ENCODE measurements at places on chromosomes 3 and 15. TPM values are rescaled to one million over a fixed set of nuclear protein-coding genes. Genes with fewer than 3 reads are reported as not detected.

The TIGIT gene
- 2.7 TPM for total RNA-seq

The ITGA11 gene
- 11.1 TPM for total RNA-seq

The KLHL40 gene
- not detected for total RNA-seq

The DNAH1 gene
- total RNA-seq, result 12.1 TPM

The EFCAB12 gene
- 3.5 TPM for total RNA-seq

The SPESP1 gene
- total RNA-seq, result 4.1 TPM

The LSAMP gene
- 3.5 TPM for total RNA-seq

The TTC21A gene
- total RNA-seq, result 14.1 TPM

DNA sequence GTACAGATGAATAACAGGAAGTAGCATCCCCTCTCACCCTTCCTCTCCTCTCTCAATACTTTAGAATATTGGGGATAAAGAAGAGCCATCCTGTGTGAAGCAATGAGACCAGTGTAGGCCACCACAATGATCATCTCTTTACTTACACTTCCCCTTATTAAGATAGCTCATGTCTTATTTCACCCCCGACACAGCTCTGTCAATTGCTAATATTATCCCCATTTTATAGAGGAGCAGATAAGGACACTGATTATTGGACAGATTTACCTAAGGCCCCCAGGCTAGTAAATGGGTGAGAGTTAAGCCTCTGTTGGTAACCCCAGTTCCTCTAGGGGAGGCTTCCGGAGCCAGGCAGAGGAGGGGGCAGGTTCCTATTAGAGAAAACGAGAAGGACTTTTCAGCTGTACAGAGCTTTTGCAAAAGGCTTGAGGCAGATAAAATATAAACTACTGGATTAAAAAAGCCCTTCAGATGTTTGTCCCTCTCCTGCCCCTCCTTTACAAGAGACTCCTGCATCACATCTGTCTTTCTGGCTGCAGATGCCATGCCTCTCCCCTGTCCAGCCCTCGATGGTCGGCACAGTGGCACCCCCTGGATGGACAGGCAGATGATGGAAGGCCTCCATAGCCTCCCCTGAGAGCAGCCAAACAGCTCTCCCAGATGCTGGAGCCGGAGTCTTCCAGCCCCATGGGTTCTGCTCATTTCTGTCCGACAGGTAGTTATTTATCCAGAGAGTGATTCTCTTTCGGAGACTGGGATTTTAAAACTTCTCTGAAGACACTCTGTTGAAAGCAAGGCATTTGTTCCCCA, 49.4 kb upstream of the LCTL start:
- H3K27ac ChIP-seq, result no peak overlapping the region
- no peak overlapping the region for H3K4me3 ChIP-seq
- H3K27me3 ChIP-seq, result no peaks in the 10 kb centered on the region
- no peaks in the 10 kb centered on the region for H3K36me3 ChIP-seq
- no peak for DNase-seq

GRCh38 chr15:70242951-70243685, 145.4 kb upstream of the TLE3 start:
- peak; percentile 63 for DNase-seq
- no peaks in the 10 kb centered on the region for H3K4me1 ChIP-seq
- H3K27ac ChIP-seq, result no peak overlapping the region
- no peaks in the 10 kb centered on the region for H3K27me3 ChIP-seq

GRCh38 chr3:67737906-67738865, 83.8 kb upstream of the SUCLG2 start:
- H3K4me3 ChIP-seq, result no peak overlapping the region
- no peaks in the 10 kb centered on the region for H3K36me3 ChIP-seq
- no peak for DNase-seq
- H3K27me3 ChIP-seq, result no peaks in the 10 kb centered on the region

DNA sequence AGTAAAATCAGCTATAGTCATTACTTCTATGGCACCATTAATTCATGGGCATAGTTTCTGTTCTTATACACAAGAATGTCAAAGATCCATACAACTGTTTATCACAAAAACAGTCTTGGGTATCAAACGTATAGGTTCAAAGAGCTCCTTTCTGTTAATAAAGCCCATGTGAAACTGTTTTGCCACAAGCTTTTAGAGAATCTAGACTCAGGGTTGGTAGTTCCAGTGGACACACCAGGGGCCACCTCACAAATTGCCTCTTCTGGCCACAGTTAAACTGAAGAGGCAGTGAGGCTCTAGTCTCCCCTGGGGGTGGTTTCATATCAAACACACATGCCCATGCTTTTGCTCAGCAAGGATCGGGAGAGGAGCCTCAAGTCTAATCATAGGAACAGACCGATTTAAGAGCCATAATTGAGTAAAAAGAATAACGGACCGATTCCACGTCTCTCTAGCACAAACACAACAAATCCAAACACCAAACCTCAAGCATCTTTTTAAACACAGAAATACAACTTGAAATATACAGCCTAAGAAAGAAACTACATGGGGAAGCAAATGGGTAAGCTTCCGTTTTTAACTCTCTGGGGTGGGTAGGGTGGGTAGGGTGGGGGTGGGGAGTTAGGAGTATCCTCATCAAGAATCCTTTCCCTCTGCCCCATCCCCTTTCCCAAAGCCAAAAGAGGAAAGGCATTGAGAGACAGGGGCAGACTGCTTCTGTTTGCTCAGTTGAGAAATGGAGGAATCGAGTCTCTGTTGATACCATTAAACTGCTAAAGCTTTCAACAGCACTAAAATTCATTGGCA, 443.3 kb downstream of the MAGI1 start:
- no peaks in the 10 kb centered on the region for H3K36me3 ChIP-seq
- H3K27ac ChIP-seq, result no peak overlapping the region
- no peaks in the 10 kb centered on the region for H3K4me1 ChIP-seq
- no peaks in the 10 kb centered on the region for H3K27me3 ChIP-seq
- H3K4me3 ChIP-seq, result no peak overlapping the region

DNA sequence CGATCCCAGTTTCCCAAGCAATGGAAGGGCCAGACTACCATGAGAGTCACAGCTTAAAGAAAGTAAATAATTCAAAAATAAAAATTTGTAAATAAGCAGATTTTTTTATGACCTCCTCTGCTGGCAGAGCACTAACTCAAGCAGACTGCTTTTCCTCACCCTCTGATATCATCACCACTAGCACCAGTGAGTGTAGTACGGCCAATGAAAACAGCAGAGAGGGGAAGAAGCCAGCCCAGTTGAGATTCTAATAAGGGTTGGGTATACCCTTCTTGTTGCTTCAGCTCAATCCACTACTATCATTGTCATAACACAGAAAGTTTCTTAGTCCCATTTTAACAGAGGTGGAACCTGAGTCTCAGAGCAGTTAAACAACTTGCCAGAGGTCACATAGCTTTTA, 193.1 kb downstream of the ERC2 start:
- no peaks in the 10 kb centered on the region for H3K4me1 ChIP-seq
- DNase-seq, result no peak
- no peaks in the 10 kb centered on the region for H3K36me3 ChIP-seq
- no peak overlapping the region for H3K4me3 ChIP-seq
